ENCODE measurements at places on chromosomes 5 and 9. TPM values are rescaled to one million over a fixed set of nuclear protein-coding genes. Genes with fewer than 3 reads are reported as not detected.
A peak's percentile ranks its signal among the peaks of the same experiment; 100 is the strongest.

DNA sequence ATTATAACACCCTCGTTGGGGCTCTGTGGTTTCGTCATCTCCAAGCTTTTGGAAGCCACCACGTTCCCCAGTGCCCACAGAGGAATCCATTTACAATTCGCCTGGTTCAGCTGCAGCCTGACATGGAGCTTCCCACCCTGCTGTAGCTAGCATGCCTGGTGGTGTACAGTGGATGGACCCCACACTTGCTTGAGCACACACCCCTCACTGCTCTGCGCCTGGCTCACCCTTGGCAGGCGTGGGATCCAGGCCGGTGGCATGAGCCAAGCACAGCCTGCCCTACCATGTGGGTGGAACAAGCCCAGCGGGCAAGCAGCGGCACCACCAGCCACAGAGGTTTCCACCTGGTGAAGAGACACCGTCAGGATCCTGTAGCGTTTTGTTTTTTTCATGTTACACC, 1045.7 kb upstream of the CDH9 start:
- no peak for DNase-seq

- no peak for DNase-seq
These were observed 235.4 kb downstream of the CDH9 start for GRCh38 chr5:26802944-26803343.

- DNase-seq: peak; percentile 85
These were observed 24.6 kb upstream of the IFNK start for GRCh38 chr9:27499451-27499850.

GRCh38 chr5:2460098-2460497, 291.4 kb downstream of the IRX2 start:
- no peak for DNase-seq

GRCh38 chr5:178080618-178081410, 32.5 kb upstream of the N4BP3 start:
- DNase-seq: no peak

The ANXA6 gene
- 152 TPM for total RNA-seq

The PCDHA10 gene
- not detected for total RNA-seq

- no peak for DNase-seq
These were observed 2.1 kb upstream of the SMAD5 start for GRCh38 chr5:136130581-136130980.

DNA sequence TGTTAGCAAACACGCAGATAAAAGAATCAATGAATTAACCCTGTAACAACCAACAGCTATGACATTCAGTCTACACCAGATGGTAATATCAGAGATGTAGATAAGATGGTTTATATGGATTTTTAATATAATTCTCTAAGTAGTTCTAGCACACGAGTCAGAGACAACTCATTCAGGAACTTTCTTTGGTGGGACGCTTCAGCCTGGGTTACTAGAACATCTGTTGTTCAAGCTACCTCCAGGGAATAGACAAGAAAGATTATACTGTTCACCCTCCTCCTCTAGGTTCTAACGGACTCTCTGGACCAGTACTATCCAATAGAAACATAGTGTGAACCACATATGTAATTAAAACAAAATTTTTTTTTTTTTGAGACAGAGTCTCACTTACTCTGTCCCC, 73.8 kb downstream of the RAPGEF1 start:
- DNase-seq: no peak

The ZFAND5 gene
- total RNA-seq: 93.4 TPM

GRCh38 chr5:133287500-133287899, 235.7 kb downstream of the HSPA4 start:
- no peak for DNase-seq

- no peak for DNase-seq
These were observed 121.2 kb upstream of the GRHPR start for GRCh38 chr9:37301042-37301853.

- DNase-seq: peak; percentile 58
These were observed 127.8 kb upstream of the CKMT2 start for GRCh38 chr5:81105261-81105877.
